Stimulated activated CD4-positive, alpha-beta T cell treated with anti-CD3 and anti-CD28 coated beads, Interleukin-1b, Interleukin-23, amount 100 ng/mL, for 1 hour (primary cell): ENCODE measurements at places on chromosomes 13 and 19.

GRCh38 chr19:42114412-42114811, 17.8 kb downstream of the POU2F2 start:
- DNase-seq, result no peak

- DNase-seq, result no peak
These were observed 118.5 kb upstream of the GPC6 start for GRCh38 chr13:93108111-93108601.

DNA sequence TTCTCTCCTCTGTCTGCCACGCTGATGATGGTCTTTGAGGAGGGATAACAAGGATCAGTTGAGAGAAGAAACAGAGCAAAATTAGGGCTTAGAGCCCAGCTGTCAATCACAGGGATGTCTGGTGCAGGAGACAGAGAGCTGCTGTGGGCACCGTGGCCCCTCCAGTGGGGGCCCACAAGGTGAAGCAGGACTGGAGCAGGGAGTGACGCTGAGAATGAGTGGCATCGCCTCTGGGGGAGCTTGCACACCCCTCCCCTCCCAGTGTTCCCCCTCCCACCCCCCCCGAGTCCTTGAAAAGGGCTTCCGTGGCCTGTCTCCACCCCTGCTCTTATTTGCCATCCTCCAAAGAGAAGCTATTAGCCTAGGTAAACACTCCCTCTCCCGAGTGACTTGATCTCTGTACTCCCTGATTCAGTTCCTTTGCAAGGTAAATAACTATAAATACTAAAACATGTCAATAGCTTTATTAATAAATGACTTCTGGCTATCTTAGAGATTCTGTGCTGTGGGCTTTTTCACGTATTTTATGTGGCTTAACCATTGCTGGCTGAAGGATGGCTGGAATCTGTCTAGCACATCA, 440.0 kb downstream of the ZNF536 start:
- DNase-seq, result no peak

- DNase-seq, result no peak
These were observed 63.1 kb downstream of the ZDHHC20 start for GRCh38 chr13:21395953-21396352.

DNA sequence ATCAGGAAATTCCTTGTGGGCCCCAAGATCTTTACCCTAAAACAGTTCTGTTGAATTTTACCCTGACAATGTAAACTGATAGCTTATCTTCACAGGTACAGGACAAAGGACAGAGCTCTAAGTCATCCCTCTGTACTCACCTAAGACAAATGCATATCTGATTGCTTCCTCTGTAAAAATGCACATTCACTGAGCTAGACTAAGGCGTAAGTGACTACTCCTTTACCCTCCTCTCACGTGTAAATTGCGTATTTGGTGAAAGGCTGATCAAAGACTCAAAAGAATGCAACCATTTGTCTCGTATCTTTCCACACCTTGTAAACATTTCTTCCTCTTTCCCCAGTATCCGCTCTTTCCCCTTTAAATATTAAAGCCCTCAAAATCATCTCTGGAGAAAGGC, 80.6 kb upstream of the LRCH1 start:
- DNase-seq, result no peak
